Activated CD4-positive, CD25-positive, alpha-beta regulatory T cell treated with anti-CD3 and anti-CD28 coated beads, Interleukin-2, amount 50 U/mL, for 16 hours (primary cell): ENCODE measurements at places on chromosomes 6 and 20.

DNA sequence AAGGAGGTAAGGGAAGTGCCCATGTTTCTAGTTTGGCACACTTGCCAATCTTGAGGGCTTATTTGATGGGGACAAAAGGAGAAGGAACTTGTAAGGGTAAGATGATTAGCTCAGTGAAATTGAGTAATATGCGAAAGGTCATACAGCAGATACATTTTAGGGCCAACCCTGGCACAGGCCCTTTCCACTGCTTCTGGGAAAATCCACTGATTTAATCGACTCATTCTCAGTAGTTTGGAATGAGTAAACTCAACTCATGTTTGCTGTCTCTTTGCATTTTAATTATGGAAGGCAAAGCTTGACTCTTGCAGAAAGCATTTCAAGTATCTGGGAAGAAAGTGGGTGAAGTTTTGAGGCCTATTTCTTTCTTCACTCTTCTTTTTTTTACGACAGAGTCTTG, 20.0 kb downstream of the PHF20 start:
- no peak for DNase-seq

- DNase-seq = no peak
Measured at GRCh38 chr6:170067923-170068360, 222.9 kb downstream of the DLL1 start.

DNA sequence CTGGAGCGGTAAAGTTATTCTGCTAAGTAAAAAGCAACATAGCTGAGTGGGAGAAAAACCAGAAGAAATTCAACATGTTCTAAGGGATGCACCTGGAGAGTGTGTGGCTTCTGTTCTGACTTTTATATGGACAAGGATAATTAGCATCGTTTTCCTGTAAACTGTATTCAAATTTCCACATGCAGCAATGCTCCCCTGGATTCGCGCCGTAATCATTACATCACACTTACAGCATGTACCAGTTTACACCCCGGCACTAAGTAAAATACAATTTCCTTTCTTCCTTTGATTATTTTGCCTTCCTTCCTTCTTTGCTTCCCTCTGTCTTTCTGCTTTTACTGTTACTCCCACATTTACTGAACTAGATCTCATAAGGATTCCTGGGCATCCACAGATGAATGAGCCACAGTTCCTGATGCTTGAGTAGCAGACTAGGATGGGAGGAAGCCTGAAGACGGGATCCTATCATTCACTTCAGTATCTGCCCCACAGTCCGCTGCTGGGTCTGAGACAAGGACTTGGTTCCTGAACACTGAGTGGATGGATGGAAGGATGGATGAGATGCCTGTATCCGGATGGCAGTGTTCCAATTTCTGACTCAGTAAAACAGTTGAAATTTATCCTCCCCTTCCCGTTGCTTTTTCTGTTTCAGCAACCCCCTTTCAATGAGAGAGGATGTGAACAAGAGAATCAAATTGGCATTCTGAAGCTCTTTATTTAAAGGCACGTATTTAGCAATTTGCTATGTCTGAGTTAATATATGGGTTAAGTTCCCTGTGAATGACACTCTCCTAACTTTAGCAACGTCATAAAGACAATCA, 174.6 kb downstream of the GJA10 start:
- no peak for DNase-seq

- no peak for DNase-seq
Measured at GRCh38 chr6:144666781-144667180, 381.6 kb downstream of the UTRN start.

DNA sequence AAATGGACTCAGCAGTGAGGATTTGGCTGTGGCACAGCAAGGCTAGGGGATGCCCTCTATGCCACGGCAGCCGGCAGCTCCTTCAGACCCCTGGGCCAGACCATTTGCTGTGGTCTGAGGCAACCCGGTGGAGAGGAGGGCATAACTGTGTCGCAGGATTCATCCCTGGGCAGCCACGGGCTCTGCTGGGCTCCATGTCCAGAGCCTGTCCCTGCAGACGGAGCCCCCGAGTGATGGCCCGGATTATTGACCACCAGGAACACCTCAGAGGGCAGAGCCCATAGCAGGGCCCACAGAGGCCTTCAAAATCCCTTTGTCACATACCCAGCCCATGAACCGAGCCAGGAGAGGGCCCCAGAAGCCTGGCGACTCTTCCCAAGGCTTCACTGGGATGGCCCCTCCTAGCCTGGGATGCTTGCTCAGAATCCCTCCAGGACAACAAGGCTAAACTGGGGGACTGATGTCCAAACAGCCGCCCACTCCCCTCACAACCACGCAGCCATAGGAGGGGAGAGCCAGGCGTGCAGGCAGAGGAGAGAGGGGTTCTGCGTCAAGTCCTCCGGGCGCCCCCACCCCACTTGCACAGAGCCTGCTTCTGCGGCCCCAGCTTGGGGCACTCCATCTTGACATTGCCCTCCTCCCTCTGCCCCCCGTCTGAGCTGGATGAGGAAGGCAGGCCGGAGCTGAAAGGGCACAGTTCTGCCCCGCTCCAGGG, 68.2 kb upstream of the AFDN start:
- DNase-seq = no peak

DNA sequence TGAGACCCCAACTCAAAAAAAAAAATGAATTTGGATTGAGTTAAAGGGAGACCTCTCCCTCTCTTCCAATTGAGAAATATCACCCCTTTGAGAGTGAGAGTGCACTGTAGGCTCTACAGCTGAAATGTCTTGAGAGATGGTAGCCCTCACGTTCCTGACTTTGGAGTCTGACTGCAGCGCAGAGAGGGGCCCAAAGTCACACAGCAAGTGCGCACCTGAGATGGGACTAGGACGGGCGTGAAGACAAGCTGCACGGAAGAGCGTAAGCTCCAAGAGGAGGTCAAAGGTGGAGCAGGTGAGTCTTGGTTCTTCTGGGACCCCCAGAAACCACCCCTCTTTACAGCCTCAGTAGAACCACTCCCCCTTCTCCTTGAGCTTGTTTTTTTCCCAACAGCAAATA, 643 bp downstream of the SLA2 start:
- no peak for DNase-seq

- no peak for DNase-seq
Measured at GRCh38 chr6:36069573-36069972, 42.0 kb downstream of the MAPK14 start.

DNA sequence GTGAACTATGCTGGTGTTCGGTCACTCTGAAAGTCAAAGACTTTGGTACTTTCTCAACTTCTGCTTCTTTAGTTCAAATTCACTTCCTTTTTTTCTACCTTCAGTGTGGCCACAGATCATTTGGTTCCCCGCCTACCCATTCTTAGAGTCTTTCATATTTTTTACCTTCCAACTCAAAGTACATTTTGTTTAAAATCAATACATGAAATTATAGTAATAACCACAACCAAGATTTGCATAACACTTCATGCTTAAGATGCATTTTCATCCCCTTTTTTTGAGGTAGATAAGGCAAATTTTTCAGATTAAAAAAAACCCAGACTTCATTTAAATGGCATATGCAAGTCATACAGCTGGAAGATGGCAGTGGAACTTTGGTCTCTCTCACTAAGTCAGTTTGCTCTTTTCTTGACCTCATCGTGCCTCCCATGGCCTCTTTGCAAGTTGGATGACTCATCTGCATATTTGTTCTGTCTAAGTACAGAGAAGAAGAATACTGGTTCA, 11.9 kb upstream of the CNR1 start:
- DNase-seq = no peak

DNA sequence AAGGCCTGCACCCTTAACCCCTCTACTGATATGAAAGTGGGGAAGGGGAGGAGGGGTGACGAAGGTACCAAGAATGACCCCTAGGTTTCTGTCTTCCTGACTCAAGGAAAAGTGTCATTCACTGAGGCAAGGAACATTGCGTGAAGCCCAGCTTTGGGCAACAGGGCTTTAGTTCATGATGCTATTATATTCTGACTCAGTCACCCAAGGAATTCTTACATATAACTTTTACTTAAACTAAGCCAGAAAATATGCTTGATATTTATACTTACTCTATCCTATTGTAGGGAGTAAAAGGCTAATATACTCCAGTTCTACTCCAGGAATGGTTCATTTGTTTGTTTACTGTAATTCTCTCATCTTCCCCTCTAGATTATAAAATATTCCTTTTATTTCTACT, 60.5 kb downstream of the DOP1A start:
- no peak for DNase-seq

DNA sequence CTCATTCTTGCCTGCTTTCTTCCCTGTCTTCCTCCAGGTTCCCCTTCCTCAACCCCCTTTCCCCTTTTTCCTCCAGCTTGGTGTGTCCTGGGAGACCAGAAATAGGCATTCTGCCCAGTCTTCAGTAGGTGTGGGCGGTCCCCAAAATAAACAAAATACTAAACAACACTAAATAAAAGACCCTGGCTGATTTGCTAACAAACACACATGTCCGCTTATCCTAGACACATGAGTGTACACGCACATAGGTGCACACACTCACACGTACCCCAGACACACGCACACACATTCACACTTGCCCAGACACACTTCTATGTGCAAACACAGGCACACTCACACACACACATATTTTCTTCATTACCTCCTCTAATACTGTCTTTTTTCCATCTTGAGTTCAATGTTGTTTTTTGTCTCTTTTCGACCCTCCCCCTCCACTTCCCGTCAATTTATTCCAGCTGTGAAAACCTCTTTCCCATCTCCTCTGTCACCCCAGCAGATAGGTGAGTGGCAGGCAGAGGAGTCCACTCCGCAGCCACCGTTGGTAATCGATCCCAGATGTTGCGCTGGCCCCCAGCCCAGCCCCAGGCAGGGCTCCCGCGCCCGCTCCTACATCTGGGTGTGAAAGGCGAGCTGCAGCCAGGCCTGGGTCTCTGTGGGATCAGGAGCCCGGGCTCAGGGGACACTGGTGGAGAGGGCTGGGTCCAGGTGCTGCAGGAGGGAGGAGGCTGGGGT, 56.9 kb upstream of the FOXP4 start:
- DNase-seq = no peak

DNA sequence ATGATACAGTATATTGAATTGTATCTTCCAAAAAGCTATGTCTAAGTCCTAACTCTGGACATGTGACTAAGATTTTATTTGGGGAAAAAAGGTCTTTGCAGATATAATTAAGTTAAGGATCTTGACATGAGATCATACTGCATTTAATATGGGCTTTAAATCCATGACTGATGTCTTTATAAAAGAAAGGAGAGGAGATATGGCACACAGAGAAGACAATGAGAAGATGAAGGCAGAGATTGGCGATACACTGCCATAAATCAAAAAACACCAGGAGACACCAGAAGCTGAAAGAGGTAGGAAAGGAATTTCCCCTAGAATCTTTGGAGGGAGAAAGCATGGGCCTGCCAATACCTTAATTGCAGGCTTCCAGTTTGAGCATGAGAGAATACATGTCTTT, 1450.2 kb downstream of the HACE1 start:
- no peak for DNase-seq

DNA sequence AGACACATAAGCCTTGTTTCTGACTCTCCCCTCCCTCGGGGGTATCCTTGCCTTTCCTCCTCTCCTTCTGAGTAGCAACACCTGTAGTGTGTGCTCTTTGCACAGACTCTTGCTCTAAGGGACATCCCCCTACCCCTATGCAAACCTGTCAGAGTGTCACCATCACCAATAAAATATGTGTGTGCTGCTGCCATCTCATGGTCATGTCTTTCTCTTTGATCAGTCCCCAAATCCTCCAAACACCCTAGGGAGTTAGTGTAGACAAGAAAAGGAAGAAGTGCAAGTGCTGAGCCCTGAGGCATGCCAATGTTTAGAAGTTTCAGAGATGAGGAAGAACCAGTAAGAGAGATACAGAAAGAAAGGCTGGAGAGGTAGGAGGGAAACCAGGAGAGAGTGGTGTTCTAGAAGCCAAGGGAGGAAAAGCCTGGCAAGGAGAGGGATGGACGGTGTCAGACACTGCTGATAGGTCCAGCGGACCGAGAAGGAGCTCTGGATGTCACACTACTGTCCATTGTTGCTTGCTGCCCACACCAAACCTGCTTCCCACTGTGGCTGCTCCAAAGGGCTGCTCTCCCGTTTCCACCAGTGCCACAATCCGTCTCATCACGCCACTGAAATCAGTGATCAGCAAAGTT, 16.4 kb downstream of the TRMT6 start:
- no peak for DNase-seq

DNA sequence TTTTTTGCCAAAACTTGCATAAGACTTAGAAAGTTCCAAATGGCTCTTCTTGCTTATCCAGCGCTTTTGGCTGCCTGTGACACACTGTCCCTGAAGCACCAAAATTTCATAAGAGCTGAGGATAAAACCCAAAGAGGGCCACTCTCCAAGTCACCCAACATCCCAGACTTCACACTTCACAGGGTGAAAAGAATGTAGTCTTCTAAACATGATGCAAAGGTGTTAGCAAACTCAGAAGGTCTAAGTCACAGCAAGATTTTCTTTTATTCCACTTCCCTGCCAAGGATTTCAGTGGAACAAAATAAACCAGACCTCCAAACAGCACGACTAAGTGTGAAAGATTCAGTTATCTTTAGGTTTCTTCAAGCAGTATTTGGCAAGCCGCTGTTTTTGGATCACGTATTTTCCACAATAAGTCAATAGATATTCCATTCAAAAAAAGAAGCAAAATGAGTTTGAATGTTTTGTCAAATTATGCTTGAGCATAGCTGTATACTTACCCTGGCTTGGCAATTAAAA, 44.6 kb upstream of the CD93 start:
- no peak for DNase-seq

GRCh38 chr20:62347445-62347844, 19.7 kb downstream of the LAMA5 start:
- DNase-seq = no peak
